ENCODE measurements at places on chromosomes 11 and 22. TPM values are rescaled to one million over a fixed set of nuclear protein-coding genes. Genes with fewer than 3 reads are reported as not detected.

- no peak for DNase-seq
Observed at GRCh38 chr11:77081976-77082836, 15.4 kb downstream of the CAPN5 start.

DNA sequence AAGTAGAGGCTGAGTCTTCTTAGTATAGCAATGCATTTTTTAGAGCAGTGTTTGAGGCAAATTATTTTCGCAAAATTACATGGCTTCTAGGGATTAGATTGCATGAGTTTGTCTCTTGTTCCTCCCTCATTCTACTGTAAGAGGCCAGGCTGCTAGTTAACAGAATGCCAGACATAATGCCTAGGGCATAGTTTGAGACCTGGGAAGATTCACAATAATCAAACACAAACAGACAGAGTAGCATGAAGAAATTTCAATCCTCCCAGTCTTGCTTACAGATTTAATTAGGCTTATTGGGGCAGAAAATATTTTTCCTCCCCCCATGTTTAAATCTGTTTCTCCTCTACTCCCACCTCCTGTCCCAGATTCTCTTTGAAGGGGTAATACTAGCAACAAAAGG lies 48.3 kb downstream of the ARHGEF12 start:
- DNase-seq: no peak

The DEFB131B gene
- not detected for total RNA-seq

DNA sequence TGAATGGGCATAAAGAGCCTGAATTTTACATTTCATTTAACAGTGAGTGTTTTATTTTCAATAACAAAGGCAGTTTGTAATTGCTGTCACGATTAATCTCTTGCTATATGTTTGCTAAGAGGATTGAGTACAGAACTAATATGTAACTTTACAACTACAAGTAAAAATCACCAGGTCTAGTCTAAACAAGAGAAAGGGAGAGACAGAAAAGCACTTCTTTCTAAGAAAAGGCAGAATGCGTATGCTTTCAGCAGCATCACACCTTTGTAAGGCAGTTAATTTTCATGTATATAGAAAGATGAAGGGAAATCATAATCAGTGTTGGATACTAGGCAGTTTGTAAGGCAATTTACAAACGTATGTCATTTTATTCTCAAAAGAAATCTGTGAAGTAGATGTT lies 169.8 kb downstream of the NELL1 start:
- DNase-seq: no peak

DNA sequence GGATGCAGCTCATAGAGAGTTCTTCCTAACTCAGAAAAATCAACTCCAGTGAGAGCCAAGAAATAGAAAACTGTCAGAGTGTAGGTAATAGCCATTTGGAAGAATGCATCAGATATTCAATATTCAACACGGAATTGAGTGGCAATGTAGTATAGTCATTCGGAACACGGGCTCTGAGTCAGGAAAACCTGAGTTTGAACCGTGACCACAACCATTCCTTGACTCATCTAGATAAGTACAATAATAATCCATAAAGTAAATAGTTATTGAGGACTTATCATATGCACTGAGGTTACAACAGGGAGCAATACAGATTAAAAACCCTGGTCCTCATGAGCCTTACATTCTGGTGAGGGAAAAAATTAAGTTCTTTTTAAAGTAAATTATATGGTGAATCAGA lies 62.6 kb upstream of the PHF21A start:
- no peak for DNase-seq

The CRELD2 gene
- 23.8 TPM for total RNA-seq

The PRR33 gene
- not detected for total RNA-seq

The OR5B21 gene
- total RNA-seq: not detected

DNA sequence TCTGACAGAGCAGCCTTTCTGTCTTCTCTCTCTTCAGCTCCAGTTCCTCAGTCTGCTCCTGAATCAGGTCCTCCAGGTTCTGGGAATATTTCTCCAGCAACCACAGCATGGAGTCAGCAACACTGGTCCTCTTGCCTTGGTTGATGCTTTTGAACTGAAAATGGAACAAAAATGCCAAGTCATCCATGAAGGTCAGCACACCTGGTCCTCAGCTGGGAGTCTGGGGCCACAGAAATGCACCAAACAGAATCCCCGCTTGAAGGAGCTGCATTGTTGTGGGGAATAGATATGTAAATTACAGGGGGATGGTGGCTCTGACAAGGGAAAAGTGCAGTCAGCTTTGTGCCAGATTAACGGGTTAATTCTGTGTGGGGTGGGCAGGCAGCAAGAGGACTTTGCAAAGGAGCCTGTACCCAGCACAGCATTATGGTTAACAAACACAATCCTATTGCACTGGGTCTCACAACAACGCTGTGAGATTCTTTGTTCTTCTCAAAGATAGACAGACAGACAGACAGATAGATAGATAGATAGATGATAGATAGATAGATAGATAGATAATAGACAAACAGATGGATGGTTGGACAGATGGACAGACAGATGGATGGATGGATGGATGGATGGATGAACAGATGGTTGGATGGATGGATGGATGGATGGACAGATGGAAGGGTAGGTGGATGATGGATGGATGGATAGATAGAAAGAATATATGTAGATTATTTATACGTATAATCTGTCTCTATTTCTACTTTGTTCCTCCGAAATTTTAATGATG lies 33.8 kb upstream of the LRRC32 start:
- no peak for DNase-seq

DNA sequence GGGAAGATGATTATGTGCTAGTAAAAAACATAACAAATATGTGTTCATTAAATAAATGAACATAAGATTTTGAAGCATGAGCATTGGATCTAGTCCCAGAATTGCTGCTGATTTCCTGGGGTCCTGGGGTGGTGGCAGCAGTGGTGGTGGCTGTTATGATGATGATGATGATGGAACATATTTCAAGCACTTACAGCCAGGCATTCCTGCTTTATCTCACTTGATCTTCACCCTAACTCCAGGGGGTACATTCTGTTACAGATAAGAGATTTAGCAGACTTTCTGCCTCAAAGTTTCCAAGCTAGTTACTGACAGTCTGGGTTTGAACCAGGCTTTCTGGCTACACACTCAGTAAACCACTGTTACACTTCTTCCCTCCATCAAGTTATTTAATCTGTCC lies 5.2 kb downstream of the TRAPPC4 start:
- no peak for DNase-seq

The DCHS1 gene
- total RNA-seq: 37.6 TPM

The CHRM4 gene
- not detected for total RNA-seq

GRCh38 chr11:129278586-129279319 lies 86.6 kb upstream of the ARHGAP32 start:
- no peak for DNase-seq

The HOATZ gene
- 0.72 TPM for total RNA-seq

The EMID1 gene
- total RNA-seq: 8.2 TPM

DNA sequence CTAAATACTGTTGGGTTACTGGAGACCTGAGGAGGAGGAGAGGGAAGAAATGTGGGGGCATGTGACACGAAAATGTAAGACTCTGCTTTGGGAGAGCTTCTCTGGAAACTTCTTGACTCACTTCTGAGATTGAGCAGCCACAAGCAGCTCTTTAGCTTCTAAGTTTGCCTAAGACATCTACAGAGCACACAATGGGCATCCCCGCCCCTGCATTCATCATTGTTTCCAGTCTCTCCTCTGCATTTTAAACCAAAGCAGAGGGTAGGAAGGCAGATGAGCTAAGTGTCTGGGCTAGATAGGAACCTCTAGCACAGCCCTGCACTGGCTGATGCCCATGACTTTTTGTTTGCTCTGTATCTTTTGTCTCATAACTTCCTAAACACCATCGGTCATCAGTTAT lies 2.1 kb upstream of the OR52D1 start:
- DNase-seq: no peak

GRCh38 chr11:130766650-130767565 lies 149.4 kb downstream of the SNX19 start:
- DNase-seq: no peak

The KCTD14 gene
- 0.48 TPM for total RNA-seq

GRCh38 chr11:127000981-127001380 lies 411 bp upstream of the KIRREL3 start:
- DNase-seq: peak; percentile 2

GRCh38 chr11:76627606-76628005 lies 42.9 kb downstream of the LRRC32 start:
- no peak for DNase-seq

DNA sequence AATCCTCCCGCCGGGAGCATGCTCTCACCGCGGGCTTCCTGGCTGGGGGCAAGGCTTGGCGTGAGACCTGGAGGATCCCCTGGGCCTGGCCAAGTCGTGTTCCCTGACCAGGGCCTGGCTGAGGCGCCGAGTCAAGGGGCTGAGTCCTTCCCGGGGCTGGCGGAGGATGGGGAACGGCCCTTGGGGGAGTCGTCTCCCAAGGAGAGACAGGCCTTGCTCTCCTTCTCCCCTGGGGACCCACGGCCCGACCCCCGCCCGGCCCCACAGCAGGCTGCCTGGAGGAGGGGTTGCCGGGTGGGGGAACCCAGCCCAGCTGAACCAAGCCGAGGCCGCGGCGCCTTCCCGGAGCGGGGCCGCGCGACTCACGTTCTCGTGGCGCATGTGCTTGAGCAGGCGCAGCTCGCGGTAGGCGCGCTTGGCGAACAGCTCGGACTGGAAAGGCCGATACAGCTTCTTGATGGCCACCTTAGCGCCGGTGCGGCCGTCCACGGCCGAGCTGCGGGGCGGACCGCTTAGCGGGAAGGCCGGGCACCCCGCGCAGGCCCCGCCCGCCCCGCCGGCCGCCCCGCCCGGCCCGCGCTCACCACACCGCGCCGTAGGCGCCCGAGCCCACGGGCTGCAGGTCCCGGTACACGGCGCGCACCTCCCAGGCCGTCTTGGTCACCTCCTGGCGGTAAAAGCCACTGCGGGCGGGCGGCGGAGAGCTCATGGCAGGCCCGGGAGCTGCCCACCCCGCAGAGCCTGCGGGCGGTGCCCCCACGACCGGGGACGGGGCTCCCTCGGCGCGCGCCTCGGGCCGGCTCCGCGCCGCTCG lies 475 bp downstream of the MAPK12 start:
- peak; percentile 57 for DNase-seq

Measured in umbilical cord (tissue), 2 donors.